Dermis microvascular lymphatic vessel endothelial cell (primary cell): ENCODE measurements at places on chromosomes 16 and 17.

DNA sequence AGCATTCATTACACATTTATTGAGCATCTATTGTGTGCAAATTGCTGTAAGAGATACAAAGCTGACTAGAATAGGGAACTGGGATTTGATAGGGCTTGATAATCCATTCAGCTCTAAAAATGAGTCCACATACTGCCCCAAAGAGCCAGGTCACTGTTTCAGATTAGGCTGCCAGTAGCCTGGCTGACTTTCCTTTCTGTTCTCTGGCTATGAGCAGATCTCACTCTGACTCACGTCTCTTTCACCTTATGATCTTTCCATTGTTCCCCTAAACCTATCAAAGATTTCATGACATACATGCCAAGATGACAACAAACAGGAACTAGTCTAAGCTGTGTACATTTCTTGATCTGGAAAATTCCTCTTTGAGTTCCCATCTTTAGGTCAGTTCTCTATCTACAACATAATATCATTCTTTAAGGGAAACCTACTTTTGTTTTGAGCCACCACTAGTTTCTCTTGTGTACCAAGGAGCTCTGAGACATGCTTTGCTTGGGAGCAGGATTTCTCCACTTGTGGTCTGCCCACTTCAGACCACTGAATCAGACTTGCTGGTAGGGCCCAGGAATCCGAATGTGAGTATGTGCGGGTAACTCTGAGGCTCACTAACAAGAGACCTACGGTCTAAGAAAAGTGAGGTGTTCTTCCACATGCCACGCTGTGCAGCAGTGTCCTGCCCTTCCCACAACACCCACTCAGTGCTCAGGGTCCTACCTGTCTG is 40.9 kb upstream of the ICAM2 start:
- DNase-seq: peak; percentile 93

- DNase-seq: no peak
Observed at GRCh38 chr17:27630607-27631410, at the start of gene LGALS9. Gene LGALS9 (plus strand): TSS chr17:27631188. CDS start chr17:27631266, 78 bp downstream.

DNA sequence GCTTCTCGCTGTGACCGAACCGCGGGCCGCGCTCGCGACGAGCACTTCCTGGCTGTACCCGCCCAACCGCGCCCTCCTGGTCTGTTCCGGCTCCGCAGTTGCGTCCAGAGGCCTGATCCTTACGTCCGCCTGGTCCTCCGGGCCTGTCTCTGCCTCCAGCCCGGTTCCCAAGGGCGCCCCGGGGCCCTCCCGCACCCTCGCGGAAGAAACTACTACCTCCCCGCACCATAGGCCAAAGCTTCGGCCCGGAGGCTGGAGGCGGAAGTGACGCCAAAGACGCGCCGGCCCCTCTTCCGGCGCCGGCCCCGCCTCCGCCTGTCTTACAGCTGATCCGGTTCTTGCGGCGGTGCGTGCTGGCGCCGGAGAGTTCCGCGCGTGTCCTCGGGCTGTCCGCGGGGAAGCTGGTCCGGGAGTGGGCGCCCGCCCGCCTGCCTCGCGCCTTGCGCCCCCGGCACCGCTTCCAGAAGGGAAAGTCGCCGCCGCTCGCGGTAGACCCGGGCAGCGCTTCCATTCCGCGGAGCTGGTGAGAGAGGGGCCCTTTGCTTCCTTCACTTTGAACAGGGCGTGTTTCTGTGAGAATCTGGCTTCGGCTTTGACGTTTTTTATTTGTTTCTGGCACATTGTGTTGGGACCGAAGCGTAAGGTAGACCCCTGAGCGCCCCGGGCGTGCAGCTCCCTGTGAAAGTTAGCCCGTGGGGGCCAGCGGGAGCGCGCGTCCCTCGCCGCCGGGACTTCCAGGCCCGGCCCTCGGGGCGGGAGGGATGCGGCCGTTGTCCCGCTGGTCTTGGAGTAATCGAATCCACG is at the start of gene ZNF778:
Gene ZNF778, plus strand, starts transcription at position 316 of the 804 bp plus-strand sequence. CDS start 3,425 bp downstream, outside the sequence.
- peak; percentile 91 for DNase-seq

DNA sequence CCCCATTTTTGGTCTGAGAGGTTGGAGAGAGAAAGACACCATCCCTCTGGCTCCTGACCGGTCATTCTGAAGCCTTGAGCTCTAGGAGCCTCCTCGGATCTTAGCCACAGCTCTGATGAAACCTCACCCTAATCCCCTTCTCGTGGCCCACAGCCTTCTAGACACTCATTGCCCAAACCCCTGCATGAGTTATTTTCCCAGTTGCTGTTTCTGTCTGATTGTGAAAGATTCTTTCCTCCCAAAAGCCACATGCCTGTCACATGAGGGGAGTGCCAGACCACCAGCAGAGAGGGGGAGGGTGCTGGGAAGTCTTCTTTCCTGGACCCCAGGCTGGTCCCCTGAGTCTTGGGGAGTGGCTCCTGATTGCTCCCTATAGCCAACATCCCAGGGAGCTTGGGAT is 17.6 kb upstream of the ABR start:
- no peak for DNase-seq

- no peak for DNase-seq
Observed at GRCh38 chr17:61461586-61461966, 9.4 kb downstream of the TBX4 start.

DNA sequence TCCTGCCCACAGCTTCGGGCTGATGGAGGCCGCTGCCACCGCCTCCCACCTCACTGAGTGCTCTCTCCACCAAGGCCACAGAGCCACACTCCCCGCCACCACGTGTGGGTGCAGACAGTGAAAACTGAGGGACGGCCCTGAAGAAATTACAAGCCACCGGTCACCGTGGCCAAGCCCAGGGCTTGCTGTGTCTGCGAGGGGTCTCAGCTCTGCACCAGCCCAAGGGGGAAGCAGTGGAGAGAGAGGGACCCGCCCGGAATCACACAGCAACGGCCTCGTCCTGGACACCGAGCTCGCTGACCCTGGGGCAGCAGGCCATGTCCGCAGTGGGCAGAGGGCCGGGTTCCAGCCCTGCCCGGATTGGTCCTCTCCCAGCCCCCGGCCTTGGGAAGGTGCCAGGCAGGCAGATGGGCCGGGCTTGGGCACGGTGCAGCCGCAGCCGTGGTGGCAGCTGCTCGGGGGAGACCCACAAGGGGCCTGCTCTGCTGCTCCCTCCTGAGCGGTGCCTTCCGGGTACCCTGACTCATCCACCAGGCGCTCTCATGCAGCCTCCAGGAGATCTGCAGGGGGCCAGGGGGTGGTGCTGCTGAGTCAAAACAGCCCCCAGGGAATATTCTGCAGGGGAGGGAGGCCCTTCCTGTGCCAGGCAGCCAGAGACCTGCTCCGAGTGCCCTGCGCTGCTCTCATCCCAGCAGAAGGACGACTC is 52.0 kb downstream of the CBFA2T3 start:
- DNase-seq: peak; percentile 28

- no peak for DNase-seq
Observed at GRCh38 chr16:10641555-10641952, 53.2 kb downstream of the TEKT5 start.

- no peak for DNase-seq
Observed at GRCh38 chr16:8551388-8552332, 38.7 kb downstream of the TMEM114 start.

- peak; percentile 47 for DNase-seq
Observed at GRCh38 chr17:15966183-15966878, 21.4 kb downstream of the ADORA2B start.

DNA sequence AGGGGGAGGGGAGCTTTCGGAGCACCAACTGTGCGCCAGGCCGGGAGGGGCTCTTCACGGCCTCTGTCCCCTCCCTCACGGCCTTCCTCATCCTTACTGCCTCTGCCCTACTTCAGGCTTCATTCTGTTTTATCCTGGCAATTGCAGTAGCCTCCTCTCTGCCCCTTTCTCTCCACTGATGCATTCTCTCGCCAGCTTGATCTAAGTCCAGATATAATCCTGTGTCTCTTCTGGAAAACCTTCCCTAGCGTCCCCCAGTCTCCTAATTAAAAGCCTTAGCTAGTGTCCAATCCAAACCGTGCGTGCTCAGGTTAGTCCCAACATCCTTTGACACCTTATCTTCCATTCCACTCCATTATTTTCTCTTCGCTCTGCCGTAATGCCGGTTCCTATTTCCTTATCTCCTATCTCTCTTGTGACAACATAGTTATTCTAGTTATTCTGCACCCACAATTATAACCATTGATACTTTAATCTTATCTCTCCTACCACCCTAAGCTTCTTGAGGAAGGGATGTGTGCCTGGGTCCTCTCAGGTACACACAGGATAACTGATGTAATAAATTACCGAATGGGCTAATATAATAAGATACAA is 869 bp downstream of the ZNF48 start:
- DNase-seq: no peak

DNA sequence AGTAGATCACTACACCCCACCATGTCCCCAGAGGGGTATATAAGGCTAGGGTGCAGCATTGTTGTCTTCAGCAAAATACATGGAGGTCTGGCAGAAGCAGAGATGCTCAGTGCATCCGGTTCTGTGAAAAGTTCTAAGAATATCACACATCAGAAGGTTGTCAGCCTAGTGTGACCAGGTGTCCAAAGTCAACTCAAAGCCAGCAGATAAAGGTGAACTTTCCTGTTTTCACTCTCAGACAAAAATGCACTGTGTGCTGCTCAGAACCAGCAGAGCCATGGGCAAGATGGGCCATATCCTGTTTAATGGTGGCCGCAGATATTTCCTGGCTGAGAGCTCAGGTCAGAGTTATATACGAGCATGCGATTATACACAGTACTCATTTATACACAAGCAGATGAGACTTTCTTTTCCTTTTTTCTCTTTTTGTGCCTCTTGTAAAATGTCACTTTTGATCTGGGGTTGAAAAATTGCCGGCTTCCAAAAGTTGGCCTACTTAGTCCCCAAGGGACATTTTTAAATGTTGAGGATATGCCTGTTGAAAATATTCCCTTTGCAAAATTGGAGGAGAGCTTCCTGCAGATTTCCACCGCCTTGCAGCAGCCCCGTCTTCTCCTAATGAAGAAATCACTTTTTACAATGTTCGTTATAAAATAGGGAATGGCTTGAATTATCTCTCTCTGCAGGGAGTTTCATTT is 425.6 kb upstream of the SALL1 start:
- no peak for DNase-seq

DNA sequence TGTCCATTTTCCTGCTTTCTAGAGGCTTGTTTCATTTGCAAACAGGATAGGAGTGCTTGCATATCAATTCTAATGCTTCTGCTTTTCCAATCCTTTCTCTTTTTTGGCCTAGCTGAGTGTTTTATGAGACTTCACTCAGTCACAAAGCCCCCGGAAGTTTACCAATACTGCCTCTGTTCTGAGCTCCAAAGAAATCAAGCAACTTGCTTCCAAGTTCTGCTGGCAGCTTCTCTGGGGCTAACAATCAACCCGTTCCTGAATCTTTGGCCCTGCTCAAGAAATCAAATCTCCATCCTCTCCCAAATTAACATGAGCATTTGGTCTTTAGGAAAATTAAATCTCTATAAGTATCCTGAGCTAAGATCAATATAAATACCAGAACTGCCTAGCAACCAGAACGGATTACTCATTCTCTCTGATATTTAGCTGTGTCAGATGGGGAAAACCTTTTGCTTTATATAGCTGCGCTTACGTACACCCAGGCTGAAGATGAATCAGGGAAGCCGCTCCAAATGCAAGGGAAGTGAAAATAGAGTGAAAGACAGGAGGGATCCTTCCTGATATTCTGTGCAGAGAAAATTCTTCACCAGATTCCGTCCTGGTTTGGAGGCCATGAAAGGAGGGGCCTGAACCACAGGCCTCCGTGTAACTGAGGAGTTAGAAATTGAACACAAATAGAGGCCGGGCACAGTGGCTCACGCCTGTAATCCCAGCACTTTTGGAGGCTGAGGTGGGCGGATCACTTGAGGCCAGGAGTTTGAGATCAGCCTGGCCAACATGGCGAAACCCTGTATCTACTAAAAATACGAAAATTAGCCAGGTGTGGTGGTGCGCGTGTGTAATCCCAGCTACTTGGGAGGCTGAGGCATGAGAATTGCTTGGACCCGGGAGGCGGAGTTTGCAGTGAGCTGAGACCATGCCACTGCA is 23.3 kb upstream of the GRB2 start:
- DNase-seq: peak; percentile 60

DNA sequence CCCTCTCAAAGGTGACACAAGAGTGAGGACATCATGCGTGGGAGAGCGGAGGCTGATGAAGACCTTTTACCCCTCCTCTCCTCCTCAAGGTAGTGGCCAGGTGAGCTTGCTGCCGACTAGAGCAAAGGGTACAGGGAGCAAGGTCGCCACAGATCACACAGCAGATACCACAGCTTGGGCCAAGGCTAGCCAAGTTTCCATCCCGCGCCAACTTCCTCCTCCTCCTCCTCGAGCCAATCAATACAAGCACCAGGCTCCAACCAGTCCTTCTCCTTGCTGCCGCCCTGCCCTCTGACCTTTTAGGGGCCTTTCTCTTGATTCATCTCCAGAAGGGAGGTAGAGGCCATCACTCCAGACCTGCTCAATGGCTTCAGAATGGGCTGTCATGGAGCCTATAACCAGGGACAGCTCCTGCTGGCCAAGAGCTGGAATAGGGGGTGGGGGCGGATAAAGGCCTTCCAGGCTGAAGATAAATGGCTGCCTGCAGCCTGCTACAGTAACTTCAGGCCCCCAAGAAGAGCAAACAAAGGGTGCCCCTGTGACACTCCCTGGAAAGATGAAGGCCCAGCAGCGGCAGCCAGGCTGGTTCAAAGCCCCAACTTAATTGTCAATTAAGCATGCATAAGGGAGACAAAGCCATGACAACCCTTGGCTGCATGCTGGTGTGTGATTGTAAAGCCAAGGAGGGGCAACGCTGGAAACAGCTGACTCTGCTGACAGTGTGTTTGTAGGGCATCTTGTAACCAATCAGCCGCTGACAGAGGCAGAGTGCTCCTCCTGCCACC is 17.8 kb downstream of the HNF1B start:
- no peak for DNase-seq

GRCh38 chr16:7026639-7027038 is 306.0 kb upstream of the RBFOX1 start:
- no peak for DNase-seq

DNA sequence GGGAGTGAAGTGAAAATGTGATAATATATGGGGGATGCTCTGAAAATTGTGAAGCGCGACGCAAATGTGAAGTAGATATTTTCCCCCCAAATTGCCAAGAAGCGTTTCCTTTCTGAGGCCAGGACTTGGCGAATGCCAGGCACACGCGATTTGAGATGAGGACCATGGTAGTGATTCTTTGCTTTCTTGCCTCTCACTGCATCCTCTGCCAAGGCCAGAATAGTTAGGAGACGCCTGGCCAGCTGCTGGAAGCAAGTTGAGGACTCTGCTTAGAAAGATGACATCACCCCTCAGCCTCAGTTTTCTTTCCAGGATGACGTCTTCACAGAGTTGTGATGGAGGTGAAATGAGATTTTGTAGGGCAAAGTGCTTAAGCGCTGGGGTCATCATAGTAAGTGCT is 25.9 kb downstream of the PIPOX start:
- no peak for DNase-seq

DNA sequence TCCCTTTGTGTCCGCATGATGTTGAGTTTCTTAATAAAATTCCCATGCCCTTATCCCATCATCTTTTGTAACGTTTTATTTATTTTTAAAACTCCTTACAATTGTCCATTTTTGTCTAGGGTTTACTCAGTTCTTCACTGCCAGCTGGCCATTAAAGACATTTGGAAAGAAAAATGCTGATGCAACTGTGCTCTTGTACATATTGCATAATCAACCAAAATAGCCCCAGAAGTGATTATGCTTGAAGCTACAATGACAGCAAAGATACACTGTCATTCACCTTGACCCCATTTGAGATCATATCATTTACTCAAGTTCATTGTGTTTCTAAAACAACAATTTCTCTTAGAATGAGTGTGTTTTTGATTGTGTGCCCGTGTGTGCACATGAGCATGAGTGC is 1074.6 kb upstream of the RBFOX1 start:
- DNase-seq: no peak

- no peak for DNase-seq
Observed at GRCh38 chr16:23699100-23699499, 13.9 kb downstream of the ERN2 start.

- DNase-seq: no peak
Observed at GRCh38 chr17:2241823-2242222, 61.8 kb downstream of the SMG6 start.
